ENCODE measurements at places on chromosomes 1 and 21.

DNA sequence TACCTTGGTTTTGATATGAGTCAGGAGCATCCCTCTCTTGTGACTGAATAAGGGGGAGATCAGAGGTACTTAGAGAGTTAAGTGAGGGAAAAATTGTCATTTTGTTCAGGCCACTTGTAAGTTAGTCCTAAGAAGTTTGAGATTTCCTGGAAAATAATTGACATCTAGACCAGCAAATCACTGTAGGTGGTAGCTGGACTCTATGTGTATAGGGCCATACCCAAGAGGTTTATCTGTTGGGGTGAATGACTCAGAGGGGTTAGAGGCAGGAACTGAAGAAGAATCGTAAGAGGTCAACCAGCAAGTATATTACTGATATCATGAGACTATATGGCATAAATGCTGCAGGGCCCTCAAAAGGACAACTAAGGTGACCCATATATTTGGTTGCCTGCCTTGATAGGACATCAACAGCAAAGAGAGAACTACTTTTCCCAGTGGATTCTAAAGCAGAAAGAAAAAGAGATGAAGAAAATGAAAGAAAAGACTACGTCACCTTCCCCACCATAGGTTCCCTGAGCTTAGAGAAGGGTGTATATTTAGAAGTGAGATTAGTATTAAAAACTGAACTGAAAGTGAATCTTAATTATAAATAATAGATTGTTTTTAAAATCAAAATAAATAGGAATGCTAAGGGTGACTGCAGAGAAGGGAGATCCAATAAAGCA is 8.0 kb upstream of the RNPC3 start:
- DNase-seq = no peak

GRCh38 chr1:82485591-82486369 is 685.0 kb downstream of the ADGRL2 start:
- DNase-seq = peak; percentile 61

- no peak for DNase-seq
Observed at GRCh38 chr1:153774026-153774595, 1.1 kb upstream of the SLC27A3 start.

DNA sequence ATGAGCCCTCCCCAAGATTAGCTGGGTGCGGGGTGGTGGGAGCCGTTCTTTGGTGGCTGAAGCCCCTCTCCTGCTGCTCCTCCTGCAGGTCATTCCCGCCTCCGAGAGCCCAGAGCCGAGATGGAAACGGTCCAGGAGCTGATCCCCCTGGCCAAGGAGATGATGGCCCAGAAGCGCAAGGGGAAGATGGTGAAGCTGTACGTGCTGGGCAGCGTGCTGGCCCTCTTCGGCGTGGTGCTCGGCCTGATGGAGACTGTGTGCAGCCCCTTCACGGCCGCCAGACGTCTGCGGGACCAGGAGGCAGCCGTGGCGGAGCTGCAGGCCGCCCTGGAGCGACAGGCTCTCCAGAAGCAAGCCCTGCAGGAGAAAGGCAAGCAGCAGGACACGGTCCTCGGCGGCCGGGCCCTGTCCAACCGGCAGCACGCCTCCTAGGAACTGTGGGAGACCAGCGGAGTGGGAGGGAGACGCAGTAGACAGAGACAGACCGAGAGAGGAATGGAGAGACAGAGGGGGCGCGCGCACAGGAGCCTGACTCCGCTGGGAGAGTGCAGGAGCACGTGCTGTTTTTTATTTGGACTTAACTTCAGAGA is 448 bp downstream of the G0S2 start:
- DNase-seq = peak; percentile 70

GRCh38 chr1:246091477-246091876 is 415.6 kb downstream of the SMYD3 start:
- DNase-seq = no peak

GRCh38 chr1:200173097-200173618 is 145.6 kb downstream of the NR5A2 start:
- DNase-seq = no peak

DNA sequence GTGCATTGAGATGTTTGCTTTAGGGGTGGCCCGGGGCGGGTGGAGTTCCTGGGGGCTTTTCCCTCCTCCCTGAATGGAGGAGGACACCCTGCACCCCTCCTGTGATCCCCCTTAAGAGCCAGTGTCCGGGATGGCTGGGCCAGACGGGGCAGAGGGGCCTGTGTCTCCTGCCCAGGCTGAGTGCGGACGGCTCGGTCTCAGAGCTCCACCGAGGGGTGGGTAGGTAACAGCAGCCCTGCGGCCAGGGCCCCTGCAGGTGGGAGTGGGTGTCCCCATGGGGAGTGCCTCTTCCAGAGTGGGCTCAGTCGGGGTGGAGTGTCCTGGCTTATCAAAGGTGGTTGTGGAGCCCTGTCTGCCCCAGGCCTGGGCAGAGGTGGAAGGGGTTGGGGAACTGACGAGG is 23.1 kb downstream of the TP73 start:
- no peak for DNase-seq

DNA sequence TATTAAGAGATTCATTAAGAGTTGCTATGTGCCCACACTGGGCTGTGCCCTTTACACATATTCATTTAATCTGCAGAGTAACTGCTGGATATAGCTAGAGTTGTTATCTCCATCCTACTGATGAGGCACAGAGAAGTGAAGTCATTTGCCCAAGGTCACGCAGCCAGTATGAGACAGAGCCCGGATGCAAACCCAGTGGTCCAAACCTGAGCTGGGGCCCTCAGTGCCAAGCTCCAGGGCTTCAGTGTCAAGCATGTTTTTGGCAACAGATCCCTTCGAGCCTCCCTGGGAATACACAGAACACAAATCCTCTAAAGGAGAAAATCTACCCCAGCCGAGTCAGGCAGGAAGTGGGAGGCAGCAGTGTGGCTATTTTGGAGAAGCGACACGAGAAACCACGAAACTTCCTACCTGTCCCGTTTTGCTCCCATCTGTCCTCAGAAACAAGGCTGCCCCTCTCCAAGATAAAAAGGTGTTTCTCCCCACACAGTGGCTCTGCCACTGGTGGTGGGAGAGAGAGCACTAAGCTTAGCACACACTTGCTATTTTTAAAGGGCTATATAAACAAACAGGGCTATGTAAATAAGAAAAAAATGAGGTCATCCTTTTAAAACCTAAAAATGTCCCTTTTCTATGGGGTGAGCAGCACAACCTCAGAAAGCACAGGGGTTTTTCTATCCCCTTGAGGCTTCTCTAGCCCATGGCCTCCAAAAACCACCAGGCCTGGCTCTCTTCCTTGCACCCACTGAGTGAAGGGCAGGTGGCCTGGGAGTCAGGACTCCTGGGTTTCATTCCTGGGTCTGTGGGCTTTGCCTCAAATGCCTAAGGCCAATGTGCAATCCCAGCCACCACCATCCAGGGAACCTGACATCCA is 138.6 kb upstream of the EDN2 start:
- peak; percentile 29 for DNase-seq

DNA sequence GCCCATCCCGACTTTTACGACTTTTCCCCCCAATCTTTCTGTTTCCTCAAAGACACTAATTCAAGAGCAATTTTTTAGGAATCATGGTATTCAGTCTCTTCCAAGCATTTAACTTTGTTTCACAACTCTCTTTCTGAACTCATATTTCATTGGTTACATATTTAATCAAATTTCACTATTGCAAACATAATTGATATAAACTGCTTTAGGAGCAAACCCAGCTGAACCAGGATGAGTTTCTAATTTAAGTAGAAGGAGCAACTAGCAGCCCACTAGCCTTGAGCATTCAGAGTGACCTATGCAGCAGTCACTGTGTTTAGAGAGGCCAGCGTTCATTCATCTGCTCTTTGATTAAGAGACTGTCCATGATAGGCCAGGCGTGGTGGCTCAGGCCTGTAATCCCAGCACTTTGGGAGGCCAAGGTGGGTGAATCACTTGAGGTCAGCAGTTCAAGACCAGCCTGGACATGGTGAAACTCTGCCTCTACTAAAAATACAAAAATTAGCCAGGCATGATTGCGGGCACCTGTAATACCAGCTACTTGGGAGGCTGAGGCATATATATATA is 1.8 kb downstream of the CELA2B start:
- DNase-seq = no peak

DNA sequence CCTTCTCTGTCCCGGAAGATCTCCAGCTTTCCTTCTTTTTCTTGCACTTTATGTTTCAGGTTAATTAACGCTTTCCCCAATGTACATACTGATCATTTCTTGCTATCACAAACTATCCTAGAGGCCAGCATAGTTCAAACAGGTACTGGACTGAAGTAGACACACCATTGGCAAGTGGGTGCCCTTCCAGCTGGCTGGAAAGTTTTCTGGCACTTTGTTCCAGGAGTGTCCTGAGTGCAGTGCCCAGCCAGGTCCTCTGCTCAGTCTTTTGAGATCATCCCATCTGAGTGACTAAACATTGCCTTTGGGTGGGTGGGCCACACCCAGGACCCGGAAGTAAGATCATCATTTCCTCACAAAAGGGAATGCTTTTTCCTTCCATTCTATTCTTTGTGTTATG is 15.0 kb upstream of the DUSP23 start:
- no peak for DNase-seq

- no peak for DNase-seq
Observed at GRCh38 chr1:55990007-55990406, 589.4 kb downstream of the PLPP3 start.

GRCh38 chr1:78069784-78070183 is 24.0 kb downstream of the GIPC2 start:
- DNase-seq = no peak

DNA sequence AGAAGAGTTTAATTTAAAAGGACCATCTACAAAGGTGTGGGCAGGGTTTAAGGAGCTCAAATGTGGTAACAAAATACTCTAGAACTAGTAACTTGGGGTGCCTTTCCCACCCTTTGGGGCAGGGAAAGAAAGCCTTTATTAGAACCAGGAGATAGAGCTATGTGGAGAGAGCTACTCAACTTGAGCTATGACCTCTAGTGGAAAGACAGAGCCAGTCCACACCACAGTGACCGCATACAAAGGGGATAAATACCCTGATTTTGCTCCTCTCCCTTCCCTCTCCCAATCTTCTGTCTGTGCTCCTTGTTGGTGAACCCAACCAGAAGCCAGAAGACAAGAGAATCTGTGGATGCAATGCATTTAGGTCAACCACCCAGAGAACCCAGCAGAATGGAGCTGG is 54.4 kb upstream of the JAK1 start:
- DNase-seq = no peak

GRCh38 chr21:28805885-28806284 is 186.8 kb downstream of the LTN1 start:
- DNase-seq = no peak

DNA sequence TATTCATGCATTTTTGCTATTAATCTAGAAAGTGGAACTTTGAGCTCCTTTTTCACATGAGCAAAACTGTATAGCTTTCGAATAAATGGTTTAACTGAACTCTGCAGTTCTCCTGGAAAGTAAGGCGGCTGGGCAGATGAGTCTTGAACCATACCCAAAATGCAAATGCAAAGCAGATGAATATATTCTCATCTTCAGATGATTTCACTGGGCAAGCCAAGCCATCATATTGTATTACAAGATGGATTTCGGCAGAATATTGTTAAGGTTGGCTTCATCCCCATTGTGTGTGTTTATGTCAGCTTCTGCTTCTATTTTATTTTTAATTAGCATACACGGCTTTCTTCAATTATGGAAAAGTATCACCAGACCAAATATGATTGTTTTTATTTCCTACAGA is 209.6 kb downstream of the GREM2 start:
- no peak for DNase-seq

DNA sequence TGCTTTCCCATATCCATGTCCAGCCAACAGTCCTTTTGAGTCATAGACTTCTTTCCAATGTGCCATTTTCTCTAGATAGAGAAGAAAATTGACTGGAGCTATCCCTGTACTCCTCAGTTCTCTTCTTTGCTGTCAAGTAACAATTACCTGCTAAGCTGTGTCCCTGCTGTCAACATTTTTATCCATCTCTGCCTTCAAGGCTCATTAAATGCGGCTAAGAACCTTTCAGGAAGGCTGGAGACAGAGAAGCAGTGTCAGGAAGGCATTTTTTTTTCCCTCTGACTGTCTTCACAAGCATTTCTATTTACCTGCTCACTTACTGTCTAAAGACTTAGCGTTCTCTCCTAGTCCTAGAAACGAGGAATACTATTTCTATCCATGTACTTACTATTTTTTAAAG is 69.1 kb downstream of the MTR start:
- DNase-seq = no peak

DNA sequence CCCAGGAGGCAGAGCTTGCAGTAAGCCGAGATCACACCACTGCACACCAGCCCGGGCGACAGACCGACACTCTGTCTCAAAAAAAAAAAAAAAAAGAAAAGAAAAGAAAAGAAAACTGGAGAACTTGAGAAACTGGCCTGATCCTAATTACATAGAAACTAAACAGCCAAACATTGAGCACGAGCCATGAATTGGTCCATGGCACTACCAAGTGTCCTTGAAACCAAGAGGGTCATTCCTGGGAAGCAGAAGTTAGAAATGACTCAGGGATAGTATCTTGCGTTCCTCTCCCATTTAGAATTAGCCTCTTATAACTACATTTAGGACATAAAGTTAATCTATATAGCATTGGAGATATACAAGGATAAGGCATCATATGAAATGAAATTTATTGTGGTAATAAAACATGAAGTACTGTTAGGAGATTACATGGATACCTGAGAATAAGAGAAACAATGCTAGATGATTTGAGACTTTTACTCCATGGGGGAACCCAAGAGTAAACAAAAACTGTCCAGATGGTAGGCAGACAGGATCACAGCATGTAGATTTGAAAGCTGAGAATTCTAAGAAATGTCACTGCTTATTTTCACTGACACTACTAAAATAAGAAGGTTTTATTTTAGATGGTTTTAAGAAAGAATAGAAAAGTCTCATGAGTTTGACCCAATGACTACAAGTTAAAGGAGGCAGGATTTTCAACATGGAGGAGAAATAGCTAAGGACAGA is 39.5 kb upstream of the CPLANE2 start:
- DNase-seq = no peak

DNA sequence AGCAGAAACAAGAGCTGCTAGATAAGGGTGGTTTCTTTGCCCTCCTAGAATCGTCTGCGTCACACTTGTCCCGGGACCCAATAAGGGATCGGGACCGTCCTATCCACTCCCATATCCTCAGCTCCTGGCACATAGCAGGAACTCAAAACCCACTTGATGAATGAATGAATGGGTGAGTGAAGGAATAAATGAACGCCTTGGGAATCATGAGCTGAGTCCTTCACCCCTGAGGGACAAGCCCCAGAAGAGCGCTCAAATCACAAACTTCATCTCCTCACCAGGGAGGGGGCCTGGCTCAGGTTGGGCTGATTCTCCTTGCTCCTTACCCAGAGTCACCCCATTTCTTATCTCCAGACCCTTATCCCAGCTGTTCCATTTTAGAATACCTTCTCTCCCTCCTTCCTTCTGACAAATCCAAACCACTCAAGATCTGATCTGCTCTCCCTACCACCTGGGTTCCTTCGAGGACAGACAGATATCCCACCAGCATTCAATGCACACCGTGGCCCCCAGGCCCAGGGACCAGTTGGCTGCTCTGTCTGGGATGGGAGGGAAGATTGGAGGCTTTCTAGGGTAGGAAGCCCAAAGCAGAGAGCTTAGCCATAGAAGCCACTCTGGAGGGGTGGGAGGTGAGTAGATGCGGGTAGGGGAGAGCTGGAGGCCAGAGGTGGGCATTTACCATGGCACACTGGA is 643 bp upstream of the MOB3C start:
- no peak for DNase-seq
